ENCODE measurements at places on chromosomes 4 and X.

DNA sequence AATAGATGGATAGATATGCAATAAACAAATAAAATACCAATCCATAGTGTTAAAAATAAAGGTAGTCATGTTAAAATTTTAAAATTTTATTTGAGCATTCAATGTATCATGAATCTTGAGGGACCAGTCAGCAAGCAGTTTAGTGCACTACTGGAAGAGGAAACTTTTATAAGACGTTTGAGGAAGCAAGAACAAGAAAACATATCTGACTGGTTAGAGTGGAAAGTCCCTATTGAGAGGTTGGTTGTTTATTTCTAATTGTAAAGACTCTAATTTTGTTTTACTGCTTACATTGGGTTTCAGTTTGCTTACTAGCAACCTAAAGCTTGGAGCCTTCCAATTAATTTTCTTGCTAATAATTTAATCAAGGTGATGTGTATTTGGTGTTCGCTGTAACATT lies 786.2 kb downstream of the RAB28 start:
- no peak for DNase-seq

- no peak for DNase-seq
Observed at GRCh38 chr4:169228076-169228475, 42.7 kb downstream of the SH3RF1 start.

- no peak for DNase-seq
Observed at GRCh38 chr4:25926462-25926861, 12.4 kb downstream of the SMIM20 start.

DNA sequence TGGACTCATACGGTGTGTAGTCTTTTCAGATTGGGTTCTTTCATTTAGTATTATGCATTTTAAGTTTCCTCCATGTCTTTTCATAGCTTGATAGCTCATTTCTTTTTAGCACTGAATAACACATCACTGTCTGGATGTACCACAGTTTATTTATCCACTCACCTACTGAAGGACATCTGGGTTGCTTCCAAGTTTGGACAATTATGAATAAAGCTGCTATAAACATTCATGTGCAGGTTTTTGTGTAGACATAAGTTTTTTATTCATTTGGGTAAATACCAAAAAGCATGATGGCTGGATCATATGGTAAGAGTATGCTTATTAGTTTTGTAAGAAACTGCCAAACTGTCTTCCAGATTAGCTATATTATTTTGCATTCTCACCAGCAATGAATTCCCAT lies 29.0 kb downstream of the CNOT6L start:
- DNase-seq = no peak

GRCh38 chr4:118173956-118174725 lies 139.9 kb downstream of the NDST3 start:
- DNase-seq = no peak

- DNase-seq = no peak
Observed at GRCh38 chrX:134362560-134363089, 97.3 kb upstream of the HPRT1 start.

DNA sequence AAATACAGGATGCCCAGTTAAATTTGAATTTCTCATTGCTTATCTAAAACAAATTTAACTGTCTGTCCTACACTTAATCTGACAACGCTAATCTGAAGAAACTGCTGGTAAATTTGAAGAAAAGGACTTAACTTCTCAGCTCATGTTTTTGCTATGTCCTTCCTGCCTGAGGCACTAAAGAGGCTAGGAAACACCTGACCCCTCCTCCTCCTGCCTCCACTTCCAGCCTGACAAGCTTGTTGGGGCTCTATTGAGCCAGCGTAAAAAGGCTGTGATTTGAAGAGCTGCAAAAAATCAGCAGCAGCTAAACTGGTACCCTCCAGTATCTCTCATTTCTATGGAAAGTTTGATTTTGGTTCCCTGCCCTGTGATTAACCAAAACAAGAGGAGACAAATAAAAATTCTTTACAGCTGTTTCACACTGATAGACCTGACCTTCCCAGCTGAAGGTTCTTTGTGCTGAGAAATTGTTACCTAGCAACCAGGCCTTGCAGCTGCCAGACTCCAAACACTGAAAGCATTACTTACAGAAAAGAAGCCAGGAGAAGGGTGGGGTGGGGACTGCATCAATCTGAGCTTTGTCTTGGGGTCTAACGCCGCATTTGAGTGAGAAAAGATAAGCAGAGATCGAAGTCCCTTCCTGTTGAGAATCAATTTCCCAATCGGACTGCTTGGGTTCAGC lies 35.0 kb downstream of the DCX start:
- DNase-seq = no peak

- DNase-seq = no peak
Observed at GRCh38 chr4:114535725-114536124, 62.9 kb upstream of the UGT8 start.

DNA sequence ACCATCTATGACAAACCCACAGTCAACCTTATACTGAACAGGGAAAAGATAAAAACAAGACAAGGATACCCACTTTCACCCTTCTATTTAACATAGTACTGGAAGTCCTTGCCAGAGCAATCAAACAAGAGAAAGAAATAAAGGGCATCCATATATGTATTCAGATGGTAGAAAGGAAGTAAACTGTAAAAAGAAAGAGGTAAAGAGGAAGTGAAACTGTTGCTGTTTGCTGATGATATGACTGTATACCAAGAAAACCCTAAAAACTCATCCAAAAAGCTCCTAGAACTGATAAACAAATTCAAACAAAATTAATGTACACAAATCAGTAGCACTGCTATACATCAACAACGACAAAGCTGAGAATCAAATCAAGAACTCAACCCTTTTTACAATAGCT lies 538.7 kb upstream of the PABPC4L start:
- no peak for DNase-seq

DNA sequence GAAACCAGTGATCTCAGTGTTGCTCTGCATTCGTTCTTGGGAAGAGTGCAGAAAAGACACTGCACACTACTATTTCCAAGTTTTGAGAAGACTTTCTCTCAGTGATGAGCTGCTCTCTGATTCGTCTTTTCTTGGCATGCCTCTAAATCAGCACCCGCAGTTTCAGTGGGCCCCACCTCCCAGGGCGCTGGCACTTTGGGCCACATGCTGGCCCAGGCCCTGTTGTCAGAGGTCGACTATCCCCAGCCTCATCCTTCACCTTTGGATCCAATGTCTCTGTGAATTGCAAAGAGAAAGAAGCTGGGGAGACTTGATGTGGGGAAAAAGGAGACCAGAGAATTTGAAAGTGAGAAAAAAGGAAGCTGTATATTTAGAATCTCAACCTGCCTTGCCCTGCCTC lies 644.1 kb upstream of the PITX2 start:
- DNase-seq = no peak

DNA sequence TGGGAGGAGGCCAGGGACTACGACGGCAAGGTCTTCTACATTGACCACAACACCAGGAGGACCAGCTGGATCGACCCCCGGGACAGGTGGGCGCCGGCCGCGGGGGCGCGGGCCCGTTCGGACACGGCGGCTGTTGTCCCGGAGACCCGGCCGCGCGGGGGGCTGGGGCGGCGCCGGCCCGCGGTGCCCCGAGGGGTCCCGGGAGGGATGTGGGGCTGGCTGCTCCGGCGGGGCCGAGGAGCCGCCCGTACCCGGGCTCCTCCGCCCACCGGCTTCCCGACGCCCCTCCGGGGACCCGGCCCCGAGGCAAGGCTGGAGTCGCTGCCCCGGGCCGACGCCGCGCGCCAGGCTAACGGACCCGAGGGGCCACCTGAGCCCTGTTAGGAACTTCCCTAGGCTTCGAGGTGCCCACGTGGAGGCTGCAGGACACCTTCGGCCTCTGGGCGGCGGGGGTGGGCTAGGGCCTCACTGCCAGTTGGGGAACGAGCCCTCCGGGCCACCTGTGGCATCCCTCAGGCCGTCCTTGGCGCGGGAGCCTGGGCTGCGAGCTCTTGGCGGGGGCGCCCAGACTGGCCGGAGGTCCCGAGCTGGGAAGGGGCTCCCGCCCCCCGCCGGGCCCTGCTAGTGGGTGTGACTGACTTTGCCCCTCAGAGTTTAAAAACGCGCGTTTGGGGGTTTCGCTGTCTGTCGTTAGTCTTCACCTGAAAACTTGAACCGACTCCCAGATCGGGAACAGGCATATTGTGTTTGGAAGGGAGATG lies 660 bp downstream of the WWC2 start:
- DNase-seq = peak; percentile 69

DNA sequence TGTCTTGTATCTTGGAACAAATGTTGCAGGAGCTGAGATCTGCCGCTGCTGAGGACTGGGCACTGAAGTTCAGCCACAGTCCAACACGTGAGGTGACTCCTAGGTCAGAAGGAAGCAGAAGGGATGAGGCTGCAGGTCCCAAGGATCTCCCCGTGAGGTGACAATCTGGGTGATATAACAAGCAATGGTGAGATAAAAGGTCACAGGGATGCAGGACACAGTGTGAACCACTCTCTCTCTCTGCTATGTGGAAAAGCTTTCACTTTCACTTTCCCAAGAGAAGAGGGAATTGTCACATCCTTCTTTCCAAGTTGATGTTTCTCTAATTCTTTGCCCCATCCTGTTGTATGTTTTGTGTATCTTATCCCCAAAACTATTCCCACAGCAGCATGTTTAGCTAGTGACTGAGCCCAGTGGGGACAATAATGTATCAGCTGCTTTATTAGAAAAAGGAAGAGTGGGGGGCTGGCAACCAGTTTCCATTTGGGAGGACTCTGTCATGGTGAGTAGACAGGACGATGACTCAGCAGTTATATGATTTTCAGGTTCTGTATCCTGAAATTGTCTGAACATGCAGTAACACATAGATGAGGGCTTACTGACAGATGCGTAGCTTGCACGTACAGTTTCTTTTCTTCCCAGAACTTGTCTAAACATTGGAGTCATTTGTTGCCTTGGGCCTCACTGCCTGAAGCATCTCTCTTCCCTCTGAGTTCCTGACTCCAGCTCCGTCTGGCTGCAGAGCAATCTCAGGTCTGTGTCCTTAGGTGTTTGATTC lies 1415.8 kb upstream of the TENM3 start:
- no peak for DNase-seq

DNA sequence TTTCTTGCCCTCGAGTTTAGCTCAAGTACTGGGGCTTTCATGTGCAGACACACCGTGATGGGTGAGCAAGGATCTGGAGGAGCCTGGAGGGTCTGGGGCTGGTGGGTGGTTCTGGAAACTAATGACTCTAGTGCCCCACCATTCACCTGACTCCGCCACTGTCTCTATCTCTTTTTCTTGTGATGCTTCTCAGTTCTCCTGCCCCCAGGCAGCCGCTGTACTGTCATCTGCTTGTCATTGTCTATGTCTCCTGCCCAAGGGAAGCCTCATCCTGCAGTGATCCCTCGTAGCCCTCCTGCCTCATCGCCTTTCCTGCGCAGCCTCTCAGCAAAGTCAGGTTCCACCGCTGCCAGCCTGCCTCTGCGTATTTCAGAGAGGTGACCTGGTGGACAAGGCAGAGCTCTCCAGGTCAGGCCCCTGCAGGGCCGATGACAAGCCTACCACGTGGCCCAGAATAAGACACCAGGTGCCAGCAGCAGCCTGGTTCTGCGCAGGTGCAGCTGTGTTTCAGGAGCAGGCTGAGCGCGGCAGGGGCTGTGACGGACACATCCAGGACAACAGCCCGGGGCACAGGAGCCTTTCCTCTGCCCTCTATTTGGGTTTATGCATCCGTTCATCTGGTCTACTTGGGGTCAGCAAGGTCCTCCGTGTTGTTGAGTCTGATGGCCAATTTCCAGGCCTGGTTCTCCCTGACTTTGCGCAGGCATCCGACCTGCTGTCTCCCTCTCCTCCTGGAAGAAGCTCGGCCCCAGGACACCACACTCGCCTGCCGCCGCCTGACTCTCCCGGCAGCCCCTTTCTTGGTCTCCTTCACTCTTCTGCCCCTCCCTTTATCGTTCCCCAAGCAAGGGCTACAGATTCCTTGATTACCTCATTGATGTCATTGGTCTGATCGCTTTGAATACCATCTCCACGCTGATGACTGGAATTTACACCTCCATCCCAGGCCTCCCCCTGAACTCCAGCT lies 30.9 kb upstream of the CDKN2AIP start:
- no peak for DNase-seq

GRCh38 chr4:156948133-156948532 lies 23.5 kb downstream of the PDGFC start:
- DNase-seq = no peak

DNA sequence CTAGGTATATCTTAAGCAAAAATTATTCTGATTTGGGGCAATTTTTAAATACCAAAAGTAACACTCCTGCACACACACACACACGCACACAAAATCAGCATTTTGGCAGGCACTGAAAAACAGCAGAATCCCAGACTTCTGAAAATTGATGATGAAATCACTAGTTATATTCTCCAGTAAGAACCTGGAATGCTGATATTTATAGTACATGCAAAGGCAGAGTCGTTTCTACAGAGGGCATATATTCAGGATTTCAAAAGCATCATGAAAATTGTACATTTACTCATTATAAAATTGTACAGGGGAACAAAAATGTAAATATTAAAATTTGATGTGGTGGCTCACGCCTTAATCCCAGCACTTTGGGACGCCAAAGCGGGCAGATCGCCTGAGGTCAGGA lies 352.5 kb upstream of the PITX2 start:
- DNase-seq = no peak

GRCh38 chr4:99447079-99447478 lies 11.9 kb upstream of the ADH7 start:
- no peak for DNase-seq

DNA sequence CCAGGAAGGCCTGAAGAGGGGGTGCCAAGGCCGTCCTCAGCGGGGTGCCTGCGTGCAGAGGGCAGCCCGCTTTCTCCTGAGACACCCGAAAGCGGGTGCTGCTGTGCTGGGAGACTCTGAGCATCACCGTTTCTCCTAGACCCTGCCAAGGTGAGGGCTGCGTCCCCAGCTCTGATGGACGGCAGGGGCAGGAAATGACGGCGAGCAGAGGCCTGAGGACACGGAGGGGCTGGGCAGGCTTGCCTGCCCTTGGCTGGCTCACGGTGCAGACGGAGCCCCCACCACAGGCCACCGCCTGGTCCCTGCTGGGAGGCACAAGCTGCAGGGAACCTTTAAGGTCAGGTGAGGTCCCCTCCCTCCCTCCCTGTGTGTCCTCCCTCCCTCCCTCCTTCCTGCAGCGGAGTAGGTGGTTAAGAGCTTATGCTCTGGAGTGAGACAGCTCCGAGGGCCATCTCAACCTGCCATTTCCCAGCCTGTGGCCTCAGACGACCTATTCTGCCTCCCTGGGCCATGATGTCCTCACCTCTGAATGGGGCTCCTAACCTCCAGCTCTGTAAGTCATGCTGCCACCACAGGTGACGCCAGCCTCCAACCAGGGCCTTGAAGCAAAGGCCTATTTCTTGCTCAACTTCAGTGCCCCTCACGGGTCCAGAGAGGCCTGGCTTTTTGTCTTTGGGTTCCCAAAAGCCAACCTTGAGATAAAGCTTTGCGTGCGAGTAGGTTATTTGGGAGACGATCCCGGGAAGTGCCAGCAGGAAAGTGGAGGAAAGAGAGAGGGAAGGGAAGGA lies 54.2 kb upstream of the GRPEL1 start:
- DNase-seq = peak; percentile 26

DNA sequence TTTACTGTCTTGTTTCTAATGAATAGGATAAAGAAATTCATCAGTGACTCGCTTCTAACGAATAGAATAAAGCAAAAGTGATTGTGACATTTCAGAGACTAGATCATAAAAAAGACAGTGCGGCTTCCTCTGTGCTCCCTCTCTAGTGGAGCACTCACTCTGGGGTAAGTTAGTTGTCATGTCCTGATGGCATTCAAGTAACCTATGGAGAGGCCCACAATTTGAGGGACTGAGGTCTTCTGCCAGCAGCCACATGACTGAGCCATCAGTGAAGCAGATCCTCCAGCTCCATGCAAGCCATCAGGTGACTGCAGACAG lies 72.4 kb downstream of the YIPF6 start:
- DNase-seq = no peak

GRCh38 chr4:183987987-183988392 lies 82.9 kb downstream of the STOX2 start:
- DNase-seq = peak; percentile 22

Data from nephron progenitor cell (in vitro differentiated cells).